Cerebellar cortex (tissue), 1 donor: ENCODE measurements at places on chromosomes 1 and 21.

- DNase-seq = peak; percentile 73
These were observed 255.8 kb upstream of the CACYBP start for GRCh38 chr1:174743654-174744561.

- DNase-seq = no peak
These were observed 36.3 kb upstream of the ERG start for GRCh38 chr21:38534591-38534990.

GRCh38 chr1:38026592-38027200 is 14.2 kb downstream of the UTP11 start:
- DNase-seq = peak; percentile 67

GRCh38 chr1:192768463-192768862 is 40.4 kb upstream of the RGS2 start:
- no peak for DNase-seq

DNA sequence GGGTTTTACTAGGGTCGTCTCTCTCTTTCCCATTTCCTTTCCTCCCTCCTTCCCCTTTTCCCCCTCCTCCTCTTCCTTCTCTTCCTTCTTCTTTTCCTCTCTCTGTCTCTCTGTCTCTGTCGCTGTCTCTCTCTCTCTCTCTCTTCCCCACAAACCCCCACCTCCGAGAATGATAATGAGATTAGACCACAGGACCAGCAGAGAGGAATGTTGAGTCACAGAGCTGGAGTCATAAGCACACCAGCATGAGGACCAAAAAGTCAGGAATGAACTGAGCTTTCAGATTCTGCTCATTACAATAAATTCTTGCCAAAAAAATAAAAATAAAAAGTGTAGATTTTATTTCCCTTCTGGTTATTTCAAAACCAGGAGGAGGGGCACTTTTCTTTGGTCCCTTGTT is 377.4 kb downstream of the LTN1 start:
- no peak for DNase-seq

- DNase-seq = no peak
These were observed 2.3 kb downstream of the IL6R start for GRCh38 chr1:154407198-154408091.

DNA sequence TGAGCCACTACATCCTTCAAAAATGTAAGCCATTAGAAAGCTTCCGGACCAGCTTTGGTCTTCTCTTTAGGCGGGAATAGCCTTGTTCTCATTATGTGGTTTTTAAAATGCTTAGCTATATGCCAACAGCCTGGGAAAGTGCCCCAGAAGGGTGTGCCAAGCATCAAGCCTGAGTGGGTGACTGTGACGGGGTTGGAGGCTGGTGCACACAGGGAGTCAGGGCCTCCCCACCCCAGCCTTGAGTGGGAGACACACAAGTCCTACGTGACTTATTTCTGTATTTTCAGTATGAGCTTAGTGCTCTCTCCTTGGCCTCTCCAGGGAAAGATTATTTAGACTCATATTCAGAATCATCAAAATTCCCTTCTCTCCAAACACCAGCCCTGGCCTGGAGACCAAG is 9.8 kb downstream of the UBASH3A start:
- DNase-seq = no peak
